ENCODE measurements at places on chromosomes 16 and 17.

DNA sequence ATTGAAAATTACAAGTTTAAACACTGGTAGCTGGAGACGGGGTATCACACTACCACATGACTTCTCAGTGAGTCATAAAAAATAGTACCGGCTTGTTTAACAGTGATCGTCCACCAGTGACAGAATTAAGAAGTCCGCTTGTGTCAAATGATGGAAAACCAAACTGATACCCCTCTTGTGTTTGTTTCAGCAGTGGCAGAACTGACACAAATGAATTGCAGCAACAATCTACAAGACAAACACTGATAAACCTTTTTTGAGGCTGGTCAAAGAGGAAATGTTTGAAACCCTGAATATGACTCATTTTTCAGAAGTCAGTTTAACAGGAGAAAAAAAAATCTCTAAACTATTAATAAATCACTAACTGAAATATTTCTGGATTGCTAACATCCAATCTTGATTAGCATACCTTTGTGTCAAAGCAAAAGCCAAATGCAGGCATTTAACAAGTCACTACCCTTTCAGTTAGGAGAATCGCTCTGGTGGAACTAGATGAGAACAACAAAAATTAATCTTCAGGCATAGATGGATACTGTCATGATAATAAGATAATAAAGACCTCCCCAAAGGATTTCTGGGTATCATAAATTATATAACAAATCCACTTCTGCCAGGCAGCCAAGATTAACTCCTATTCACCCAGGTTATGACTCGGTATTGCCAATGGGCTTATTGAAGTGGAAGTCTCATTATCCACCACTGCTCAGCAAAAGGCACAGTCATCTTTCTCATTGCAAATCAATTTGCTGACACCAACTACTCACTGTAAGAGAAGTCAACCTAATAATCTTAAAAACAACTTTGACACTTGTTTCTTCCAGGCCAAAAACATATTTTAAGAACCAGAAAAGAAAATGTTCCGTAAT, 20.8 kb downstream of the DCUN1D3 start:
- no peak for DNase-seq

DNA sequence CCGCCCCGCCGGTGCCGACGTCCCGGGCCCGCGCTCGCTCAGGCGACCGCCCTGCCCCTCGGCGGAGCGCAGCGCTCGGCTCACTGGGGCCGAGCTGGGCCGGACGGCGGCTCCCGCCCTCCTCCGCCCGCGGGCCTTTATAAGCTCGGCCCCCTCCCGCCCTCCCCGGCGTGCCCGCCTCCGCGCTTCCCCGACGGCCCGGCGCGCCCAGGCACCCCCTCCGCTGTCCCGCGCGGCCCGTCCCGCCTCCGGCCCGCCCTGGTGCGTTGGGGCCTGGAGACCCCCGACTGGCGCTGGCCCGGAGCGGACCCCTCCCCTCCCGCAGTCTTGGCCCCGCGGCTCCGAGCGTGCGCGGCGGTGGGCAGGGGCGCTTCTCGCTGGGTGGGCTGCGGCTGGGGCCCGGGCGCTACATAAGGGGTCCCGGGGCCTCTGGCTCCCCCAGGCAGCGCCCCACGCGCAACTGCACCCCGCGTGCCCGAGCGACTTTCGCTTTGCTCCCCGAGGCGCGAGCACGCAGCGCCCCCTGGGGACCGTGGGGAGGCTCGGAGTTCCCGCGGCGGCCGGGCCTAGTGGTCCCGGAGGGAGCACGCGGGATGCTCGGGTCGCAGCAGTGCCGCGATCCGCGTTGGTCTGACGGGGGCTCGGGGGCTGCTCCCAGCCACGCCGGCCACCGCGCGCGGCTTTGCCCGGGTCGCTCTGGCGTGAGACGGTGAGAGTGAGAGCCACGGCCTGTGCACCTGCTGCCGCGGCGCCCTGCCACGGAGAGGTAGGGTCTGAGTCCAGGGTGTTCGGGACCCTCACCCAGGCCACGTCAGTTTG, at the start of gene PIEZO1:
Gene PIEZO1, minus strand, starts transcription at position 115 of the 819 bp plus-strand sequence. CDS start 256 bp downstream, outside the sequence.
- peak; percentile 81 for DNase-seq

- no peak for DNase-seq
These were observed 67.8 kb upstream of the MMP2 start for GRCh38 chr16:55411231-55411630.

GRCh38 chr17:4204710-4205173, 59.0 kb downstream of the ANKFY1 start:
- DNase-seq, result no peak

- no peak for DNase-seq
These were observed 206.1 kb downstream of the CDH13 start for GRCh38 chr16:82832821-82833220.

GRCh38 chr16:49866595-49867071, 10.7 kb upstream of the ZNF423 start:
- no peak for DNase-seq

GRCh38 chr16:30349675-30350074, 5.4 kb downstream of the CD2BP2 start:
- no peak for DNase-seq

DNA sequence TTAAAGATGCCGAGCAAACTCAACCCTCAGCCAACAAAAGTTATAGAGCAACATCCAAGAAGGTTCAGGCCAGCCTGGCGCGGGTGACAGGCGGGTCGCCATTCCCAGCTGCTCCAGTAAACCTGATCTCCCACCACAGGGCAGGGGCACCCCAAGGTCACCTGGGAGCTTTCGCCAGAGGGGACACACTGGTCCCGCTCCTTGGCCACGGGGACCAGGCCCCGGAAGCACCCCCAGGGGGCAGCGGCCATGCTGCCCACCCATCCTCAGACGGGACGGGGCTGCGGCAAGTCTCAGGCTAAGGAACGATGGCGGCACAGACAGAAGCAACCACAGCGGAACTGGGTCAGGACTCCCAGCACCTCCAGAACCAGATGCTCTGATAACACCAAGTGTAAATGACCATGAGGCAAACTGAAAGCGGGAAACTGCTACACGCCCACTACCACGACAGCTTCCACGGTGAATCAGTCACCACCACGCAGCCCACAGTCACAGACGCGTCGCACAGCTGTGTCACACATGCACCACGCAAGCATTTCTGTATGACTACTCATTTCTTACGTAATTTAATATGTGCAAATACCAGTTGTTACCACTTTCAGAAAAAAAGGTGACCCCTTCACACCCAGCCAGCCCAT, 14.1 kb upstream of the CCDC154 start:
- peak; percentile 26 for DNase-seq

DNA sequence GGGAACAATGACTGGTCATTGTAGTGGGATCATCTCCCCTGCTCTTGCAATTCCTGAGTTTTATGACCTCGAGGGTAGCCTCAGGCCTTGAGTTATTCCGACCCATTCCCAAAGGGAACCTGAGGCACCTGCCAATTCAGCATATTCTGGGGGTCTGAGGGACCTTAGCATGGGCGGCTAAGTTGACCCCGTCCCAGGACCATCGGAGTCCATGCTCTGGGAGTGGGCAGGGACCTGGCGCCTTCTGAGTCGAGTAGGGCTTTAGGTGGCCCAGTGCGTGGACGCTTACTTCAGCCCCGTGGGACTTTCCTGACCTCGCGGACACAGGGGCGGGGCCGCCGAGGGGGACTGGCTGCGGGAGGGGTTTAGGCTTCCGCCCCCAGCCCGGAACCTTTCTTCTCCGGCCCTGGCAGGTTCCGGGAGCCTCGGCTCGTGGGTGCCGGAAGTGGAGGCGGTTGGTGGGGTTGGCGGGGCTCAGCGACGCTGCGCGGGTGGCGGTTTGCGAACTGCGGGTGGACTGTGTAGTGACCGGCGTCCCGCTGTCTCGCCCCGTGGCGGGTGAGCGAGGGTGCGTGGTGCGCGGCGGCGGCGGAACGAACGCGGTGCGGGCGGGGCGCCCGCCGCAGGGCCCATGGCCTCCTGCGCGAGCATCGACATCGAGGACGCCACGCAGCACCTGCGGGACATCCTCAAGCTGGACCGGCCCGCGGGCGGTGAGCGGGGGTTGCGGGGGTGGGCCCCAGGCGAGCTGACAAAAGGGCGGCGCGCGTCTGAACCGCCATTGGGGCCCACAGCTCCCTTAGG, at the start of gene EDC4:
Gene EDC4, plus strand, starts transcription at position 422 of the 804 bp plus-strand sequence. Its CDS starts 210 bp downstream, at position 632.
- DNase-seq, result peak; percentile 92

DNA sequence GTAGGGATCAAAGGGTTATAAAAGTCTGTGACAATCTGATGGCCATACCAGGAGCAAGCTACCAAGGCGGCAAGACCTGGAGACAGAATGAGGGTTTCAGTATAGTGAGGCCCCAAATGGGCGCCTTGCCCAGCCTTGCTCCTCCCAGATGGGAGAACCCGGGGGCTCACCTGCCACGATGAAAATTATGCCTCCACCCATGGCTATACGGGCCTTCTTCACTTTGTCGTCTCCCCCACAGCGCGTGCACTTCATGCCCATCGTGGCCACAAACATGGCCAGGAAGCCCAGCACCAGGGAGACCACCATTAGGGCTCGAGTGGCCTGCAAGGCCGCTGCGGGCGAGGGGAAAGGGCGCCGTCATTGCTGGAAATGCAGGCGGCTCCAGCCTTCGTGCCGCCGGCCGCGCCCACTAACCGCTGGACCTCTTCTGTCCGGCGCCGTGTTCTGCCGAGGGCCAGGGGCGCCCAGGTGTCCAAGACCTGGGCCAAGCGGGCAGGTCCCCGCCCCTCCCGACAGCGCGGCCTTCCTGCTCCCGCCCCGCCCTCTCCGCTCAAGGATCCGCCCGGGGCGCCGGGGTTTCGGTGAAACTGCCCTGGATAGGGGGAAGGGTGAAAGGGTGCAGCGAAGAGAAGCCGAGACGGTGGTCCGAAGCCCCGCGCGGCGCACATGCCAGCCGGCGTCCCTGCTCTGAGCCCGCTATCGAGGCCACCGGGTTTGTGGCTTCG, 1.5 kb downstream of the CLDN7 start:
- DNase-seq, result peak; percentile 45

GRCh38 chr16:16118337-16118736, 105.0 kb downstream of the ABCC6 start:
- no peak for DNase-seq

DNA sequence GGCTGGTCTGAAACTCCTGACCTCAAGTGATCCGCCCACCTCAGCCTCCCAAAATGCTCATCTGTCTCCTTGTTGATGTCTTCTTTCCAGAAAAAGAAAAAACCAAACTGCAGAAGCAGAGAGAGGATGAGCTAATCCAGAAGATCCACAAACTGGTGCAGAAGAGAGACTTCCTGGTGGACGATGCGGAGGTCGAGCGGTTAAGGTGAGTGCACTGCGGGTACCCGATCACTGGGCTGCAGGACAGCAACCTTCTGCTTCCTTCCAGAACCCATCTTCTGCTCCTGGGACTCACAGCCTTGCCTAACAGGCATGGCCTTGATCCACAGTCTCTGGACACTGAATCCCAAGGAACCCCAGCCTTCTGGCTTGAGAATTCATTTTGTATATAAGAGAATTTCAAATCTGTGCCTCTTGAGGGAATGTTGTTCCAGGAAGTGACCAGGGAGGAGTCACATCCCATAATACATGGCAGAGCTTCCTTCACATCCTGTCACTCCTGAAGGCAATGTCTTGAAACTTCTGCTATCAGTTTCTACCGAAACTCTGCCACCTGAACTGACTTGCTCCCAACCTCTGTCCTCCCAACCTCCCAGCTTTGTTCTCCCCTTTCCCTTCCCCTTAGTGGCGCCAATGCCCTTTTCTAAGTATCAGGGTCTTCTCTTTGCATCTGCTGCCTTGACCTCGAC, 61.7 kb downstream of the MARF1 start:
- DNase-seq, result no peak

GRCh38 chr17:17043461-17044271, 1.4 kb downstream of the MPRIP start:
- DNase-seq, result no peak

DNA sequence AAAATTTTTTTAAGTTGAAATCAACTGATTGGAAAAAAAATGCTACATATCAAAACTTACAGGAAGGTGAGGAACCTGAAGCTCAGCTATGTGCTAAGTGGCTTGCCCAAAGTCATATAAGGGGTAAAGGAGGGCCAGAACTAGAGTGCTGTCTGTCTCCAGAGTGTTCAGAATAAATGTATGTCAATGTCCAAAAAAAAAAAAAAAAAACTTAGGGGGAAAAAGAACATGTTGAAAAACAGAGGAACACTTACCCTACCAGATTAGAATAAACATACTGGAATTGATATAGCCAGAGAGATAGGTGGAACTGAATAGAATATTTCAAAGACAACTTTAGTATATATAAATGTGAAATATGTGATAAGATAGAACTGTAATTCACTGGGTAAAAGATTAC, 11.5 kb downstream of the DCAF7 start:
- no peak for DNase-seq

- DNase-seq, result no peak
These were observed 7.1 kb downstream of the LITAFD start for GRCh38 chr16:8888951-8889892.

- no peak for DNase-seq
These were observed 36.3 kb downstream of the MYO18A start for GRCh38 chr17:29143894-29144293.

GRCh38 chr17:81455387-81455786, 57.2 kb downstream of the ACTG1 start:
- DNase-seq, result no peak

GRCh38 chr16:84329843-84330684, 35.4 kb downstream of the WFDC1 start:
- DNase-seq, result no peak

DNA sequence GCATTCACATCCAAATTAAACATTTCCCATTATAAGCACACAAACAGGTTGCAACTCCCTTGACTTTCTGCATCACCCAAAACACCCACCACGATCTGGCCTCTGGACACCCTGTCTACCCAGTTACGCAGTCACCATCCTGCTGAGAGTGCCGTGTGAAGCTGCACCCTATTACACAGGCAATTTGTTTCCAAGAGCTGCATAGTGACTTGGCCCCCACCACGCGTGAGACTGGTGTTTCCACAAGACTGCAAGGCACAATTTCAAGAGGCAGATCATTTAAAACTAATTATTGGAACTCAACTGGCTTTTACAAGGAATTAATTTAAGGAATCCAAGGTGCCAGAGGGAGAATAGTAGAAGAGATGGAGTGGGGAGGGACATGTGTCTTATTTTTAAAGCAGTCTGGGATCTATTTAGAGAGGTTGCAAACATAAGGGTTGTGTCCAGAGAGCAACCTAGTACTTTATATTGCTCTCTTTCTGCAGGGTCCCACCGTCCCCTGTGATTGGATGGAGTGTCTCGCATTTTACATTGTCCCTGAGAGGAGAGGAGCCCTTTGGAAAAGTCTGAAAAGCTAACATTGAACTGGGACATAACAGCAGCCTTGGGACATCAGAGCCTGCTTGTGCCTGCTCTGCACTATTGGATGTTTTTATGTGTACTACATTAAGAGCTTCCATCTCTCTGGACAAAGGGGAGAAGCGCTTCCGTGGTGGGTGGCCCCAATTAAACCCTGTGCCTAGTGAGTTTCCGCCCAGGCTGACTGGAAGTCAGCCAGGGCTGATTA, 8.7 kb upstream of the ADAMTS18 start:
- no peak for DNase-seq

Measured in activated naive CD8-positive, alpha-beta T cell treated with anti-CD3 and anti-CD28 coated beads, Interleukin-2, amount 50 U/mL, for 24 hours (primary cell).